Type B pancreatic cell (in vitro differentiated cells): ENCODE measurements at places on chromosomes 1 and 21.

DNA sequence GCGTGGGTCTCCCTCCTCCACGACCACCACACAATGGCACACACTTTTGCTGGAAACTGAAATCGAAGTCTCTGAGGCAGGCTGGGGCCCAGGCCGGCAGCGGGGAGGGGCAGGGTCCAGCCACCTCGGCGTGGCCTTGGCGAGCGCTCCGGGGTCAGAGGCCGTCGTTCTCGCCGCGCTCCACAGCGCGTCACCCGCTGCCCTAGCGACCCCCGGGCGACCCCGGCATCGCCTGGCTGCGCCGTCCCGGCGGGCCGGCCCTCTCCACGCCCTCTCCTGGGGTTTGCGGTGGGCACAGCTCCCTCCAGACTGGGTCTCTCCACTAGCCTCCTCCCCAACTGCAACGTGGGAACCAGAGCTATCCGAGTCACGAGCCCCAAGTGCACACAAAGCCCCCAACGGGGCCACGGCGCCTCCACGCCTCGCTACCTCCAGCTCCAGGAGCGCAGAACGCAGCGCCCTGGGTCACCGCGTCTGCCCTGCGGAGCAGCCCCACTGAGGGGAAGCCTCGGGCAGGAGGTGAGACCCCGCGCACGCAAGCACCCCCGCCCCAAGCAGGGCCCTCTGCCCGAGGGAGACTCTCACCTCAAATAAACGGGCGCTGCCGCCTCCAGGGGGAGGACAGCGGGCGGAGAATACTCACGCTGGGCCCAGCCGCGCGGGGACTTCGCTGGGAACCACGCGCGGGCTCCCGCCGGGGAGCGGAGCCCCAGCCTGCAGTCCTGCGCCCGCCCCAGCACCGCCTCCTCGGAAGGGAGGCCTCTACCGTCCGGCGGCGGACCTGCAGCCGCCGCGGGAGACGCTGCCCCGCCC, 134.0 kb upstream of the BARHL2 start:
- peak; percentile 87 for DNase-seq

- peak; percentile 52 for DNase-seq
These were observed 58.9 kb downstream of the C1orf198 start for GRCh38 chr1:230809256-230809990.

DNA sequence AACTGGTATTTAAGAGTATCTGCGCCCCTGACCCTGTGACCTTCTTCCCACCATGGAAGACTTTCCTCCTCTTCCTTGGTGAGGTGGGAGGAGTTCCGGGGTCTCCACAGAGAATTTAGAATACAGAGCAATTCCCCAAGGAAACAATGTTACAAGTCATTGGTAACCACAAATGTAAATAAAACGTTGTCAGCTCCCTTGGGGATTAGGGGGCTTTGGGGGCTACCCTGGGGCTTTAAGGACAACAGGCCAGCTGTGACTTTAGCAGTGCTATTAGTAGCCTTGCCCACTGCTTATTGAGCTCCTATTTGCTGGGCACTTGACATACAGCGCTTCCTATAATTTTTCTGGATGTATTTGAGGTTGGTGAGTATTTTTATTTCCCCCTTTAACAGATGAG, 69.0 kb downstream of the IGSF21 start:
- DNase-seq = no peak

DNA sequence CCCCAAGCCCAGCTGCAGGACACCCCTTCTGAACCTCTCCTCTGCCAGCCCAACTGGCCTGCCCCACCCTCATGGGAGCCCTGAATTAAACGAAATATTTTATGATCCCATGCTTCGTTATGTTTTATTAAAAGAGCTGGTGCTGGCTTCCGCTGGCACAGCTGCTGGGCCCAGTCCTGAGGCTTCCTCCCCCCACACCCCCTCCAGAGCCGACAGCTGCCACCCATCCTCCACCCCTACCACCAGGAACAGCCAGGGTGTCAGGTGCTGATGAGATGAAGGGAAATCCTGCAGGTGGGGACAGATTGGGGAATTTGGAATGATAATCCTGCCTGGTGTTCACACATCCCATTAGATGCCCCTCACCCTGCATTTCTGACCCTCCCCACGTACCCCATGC, 19.0 kb downstream of the IGSF21 start:
- no peak for DNase-seq

DNA sequence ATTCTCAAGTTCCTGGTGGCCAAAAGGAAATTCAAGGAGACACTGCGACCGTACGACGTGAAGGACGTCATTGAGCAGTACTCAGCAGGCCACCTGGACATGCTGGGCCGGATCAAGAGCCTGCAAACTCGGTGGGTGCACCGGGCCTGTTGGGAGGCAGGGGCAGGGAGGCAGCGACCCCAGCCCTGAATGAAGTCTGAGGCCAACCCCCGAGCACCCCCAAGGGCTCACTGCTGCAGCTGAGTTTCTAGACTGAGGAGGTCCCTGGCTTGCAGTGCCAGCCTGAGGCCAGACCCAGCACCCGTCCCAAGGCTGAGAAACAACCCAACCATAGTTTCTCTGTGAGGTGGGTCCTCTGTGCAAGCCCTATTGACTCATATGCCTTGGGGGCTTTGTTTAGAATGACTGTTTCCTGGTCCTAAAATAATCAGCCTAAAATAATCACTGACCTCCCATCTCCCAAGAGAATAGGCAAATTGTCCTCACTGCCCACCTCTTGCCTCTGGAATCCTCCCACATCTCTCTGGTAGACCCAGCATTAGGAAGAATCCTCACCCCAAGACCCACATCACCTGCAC, 27.1 kb downstream of the CITED4 start:
- DNase-seq = no peak

GRCh38 chr1:43530483-43531106, at the start of gene PTPRF:
Gene PTPRF (plus strand): TSS chr1:43530883. CDS start chr1:43545076, 14,193 bp downstream.
- DNase-seq = peak; percentile 86

GRCh38 chr21:20631633-20632032, 366.6 kb upstream of the NCAM2 start:
- no peak for DNase-seq

DNA sequence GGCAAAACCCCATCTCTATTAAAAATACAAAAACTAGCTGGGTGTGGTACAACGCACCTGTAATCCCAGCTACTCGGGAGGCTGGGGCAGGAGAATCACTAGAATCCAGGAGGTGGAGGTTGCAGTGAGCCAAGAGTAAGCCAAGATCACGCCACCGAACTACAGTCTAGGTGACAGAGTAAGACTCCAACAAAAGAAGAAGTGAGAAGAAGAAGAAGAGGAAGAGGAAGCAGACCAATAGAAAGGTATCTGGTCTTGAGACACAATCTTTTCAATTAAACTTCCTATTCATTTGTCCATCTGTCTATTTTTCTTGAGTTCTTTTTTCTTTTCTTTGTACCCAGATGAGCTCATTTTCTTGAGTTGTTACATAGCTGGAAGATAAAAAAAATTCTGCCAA, 55.7 kb upstream of the ACADM start:
- DNase-seq = no peak

- no peak for DNase-seq
These were observed 176.5 kb downstream of the TGFB2 start for GRCh38 chr1:218521414-218522169.

DNA sequence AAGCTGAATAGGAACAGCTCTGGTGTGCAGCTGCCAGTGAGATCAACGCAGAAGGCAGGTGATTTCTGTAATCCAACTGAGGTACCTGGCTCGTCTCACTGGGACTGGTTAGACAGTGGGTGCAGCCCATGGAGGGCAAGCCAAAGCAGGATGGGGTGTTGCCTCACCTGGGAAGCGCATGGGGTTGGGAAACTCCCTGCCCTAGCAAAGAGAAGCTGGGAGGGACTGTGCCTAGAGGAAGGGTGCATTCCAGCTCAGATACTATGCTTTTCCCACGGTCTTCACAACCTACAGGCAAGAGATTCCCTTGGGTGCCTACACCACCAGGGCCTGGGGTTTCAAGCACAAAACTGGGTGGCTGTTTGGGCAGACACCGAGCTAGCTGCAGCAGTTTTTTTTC, 183.2 kb downstream of the DNM3 start:
- DNase-seq = no peak

DNA sequence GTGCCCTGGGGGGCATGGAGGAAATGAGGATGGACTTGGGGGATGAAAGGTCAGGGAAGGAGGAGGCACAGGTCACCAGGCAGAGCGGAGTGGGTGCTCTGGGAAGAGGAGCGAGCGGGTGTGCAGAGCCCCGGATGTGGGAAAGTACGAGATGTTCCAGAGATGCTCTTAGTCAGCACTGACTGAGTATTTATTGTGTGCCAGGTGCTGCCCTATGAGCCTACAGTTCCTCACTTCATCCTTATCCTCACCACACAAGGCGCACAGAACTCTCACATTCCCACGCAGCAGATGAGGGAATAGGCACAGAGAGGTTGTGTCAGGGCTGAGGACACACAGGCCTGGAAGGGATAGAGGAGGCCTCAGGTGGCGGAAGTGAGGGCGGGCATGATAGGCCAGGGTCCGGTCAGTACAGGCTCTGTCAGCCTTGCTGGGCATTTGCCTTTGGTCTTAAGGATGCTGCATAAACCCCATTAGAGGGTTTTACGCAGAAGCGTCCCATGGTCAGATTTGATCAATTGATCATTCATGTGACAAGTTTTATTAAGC, 77.3 kb downstream of the ARHGEF10L start:
- no peak for DNase-seq

DNA sequence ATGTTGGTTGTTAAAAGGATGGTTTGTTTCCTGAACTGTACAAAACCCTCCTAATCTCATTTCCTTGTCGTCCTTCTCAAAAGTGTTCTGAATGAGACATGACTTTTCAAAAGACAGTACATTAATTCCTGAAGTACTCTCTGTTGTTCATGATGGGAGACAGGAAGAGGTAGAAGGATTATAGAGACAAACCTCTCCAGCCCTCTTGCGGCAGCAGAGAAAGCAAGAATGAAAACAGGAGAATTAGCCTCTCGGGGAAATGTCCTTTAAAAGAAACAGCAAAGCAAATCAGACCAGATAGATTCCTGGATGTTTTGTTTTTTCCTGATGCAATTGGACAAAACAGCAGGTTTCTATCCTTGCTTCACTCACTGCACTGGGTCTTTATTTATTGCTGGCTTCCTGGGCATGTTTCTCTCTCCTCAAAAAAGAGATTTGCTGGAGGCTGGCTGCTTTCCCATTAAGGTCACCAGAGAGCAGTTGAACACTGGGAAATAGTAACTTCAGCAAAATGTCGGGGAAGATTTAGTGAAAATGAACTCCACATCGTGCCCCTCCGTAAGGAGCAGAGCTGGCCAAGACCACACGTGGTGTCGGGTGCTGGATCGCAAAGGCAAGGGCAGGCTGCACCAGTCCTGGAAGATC, 145.8 kb upstream of the SYT6 start:
- no peak for DNase-seq

DNA sequence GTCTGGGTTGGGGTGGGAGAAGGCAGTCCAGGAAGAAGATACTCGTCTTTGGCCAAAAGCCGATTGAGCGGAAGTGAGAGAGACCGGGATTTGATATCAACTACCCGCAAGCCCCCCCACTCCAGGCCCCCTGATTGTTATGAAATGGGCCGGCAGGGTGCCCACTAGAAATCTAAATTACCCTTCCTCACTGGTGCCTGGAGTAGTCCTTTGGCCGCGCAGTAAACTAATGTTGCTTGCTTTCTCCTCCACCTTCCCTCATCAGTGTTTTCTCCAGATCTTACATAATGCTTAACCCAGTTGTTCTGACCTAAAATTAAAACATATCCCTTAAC, 119.2 kb upstream of the BARHL2 start:
- DNase-seq = no peak
